ENCODE measurements at places on chromosomes 5 and 9.

GRCh38 chr9:108530141-108530540 lies 325.6 kb downstream of the ACTL7B start:
- DNase-seq, result no peak

- no peak for DNase-seq
Measured at GRCh38 chr5:121189342-121190305, 662.1 kb upstream of the FTMT start.

DNA sequence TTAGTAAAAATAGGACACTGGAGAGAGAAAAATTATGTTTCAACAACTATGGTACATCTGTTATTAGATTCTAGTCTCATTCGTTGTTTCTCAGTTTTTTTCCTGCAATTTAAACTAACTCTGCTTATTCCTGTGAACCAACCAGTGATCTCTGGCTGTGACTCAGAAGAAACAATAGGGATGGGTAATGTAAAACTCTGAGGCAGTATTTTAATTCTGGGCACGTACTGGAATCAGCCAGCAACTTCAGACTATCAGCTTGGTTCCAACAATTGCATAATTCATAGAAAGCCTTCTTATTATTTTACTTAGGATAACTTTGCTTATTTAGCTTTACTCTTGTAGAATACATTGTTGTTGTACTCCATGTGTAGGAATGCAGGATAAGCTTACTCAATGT lies 28.8 kb downstream of the MLLT3 start:
- DNase-seq, result no peak

- no peak for DNase-seq
Measured at GRCh38 chr5:16037121-16037845, 142.3 kb downstream of the MARCHF11 start.

DNA sequence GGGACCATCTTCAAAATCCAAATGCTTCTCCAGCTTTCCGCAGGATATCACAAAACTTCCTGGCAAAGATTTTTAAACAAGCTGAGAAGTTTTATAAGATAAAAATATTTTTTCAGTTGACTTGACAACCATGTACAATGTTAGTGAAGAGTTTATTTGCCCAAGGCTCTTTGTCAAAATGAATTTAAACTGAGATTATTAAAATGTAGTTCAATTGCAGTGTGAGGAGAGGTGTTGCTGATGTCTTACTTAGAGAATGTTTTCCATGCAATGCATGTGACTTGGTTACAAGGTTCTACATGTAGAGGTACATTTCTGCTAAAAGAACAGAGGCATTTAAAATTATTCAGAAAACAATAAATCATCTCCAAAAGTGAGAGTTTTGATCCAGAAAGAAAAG lies 131.4 kb upstream of the MINAR2 start:
- no peak for DNase-seq

DNA sequence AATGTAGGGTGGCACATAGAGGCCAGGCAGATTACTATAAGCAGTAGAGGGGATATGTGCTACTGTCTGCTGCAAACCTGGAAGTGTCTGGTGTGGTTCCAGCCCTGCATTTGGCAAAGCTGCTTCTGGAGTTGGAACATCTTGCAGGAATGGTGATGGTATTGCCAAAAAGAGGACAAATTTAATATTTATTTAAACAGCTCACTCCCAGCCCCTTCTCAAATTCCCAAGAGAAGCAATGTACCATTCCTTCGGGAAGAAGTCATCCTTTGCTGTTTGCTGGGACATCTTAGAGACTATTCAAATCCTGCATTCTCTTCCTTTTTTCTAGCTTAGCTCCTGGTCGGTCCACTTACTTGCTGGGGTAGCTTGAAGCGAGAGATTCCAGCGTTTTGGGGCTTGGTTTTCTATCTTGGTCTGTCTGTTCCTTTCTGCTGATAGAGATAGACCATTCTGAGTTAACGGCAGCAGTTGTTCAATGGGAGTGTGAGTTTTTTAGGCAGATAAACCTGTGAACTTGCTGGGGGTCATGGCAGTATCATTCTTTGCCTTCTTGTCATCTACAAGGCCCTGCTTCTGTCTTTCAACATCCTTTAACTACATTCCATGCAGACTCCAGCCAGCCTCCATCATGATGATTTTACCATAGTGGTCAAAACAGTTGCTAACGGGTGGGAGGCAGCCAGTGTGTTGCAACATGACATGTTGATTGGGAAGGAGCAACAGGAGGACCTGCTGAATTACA lies 69.9 kb downstream of the RCL1 start:
- DNase-seq, result no peak

DNA sequence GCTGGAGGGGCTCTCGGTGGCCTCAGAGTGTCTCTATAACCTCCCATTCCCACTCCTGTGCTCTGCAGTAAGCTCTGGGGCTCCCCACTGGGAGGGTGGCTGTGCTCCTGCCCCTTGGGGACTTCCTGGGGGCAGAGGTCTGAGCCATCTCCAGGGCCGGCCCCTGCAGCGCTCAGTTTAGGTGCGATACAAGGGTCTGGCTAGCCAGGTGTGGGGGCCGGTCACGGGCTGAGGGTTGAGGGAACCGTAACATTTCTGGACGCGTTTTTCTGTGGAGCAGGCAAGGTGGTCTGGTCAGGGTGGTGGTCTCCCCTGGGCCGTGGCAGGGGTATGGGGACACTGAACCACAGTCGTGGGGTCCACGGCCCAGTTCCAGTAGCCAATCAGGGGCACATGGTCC lies 38.0 kb upstream of the SLC6A19 start:
- no peak for DNase-seq

DNA sequence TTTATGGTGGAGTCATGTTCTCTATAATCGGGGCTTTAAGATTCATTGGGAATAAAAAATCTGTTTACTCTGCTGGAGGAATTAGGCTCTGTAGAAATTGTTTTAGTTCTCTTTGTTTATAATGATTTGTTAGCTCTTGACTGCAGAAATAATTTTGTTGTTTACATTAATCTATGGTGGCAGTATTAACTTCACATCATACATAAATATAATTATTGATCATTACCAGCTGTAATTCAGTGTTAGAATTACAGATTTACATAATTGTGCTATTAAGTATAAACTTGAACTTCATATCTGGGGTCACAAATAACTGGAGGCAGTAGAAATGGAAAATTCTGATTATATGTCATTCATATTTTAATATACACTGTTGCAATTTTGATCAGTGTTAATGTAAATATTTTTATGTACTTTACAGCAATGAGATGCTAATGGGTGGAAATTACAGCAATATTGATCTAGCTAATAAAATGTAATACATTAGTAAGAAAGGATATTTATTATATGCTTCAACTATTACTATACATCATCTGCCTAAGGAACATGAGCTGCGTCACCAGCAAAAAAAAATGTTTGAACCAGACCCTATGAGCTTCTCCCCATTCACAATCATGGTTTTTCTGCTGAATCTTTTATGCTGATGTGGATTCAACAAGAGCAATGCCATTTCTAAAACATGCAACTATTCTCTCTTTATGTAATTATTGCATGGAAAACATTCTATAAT lies 846.6 kb downstream of the NR2F1-AS1 start:
- DNase-seq, result no peak

GRCh38 chr9:137046088-137046787 lies at the start of gene NPDC1:
Gene NPDC1, minus strand, starts transcription at chr9:137046177. Its CDS starts 188 bp downstream, at chr9:137045989.
- peak; percentile 54 for DNase-seq

DNA sequence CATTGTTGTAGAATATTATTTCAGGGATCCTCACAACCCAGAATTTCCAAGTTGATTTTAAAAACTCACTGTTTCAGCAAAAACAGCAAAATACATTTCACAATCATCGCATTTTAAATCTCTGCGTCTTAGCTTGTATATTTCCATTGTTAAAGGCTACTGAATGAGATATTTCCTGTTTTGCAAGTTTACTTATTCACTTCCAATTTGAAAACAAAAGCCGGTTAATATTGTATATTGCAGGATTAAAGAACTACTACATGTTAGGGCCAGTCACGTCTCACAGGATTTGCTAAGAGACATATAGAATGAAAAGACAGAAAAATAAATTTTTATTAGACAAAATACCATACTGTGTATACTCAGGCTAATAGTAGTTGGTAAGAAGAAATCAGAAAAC lies 395.9 kb upstream of the CDH9 start:
- no peak for DNase-seq

DNA sequence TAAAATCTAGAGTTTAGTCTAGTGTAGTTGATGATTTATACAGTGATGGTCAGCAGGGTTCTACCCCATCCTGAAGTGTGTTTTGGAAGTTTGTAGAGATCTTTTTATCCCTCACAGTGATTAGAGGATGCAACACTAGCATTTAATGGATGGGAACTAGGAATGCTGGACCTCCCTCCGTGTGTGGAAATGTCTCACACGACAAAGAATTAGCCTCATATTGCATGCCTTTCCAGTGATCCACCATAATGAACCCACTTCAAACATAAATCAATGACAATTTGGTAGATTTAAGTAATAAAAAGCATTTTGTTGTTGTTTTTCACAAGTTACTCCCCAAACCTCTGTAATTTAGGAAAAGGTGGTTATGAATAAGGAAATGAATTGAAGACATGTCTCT lies 82.5 kb upstream of the LMNB1 start:
- no peak for DNase-seq

- DNase-seq, result no peak
Measured at GRCh38 chr9:89792189-89793123, 187.6 kb downstream of the GADD45G start.

GRCh38 chr9:75358846-75359245 lies 270.5 kb downstream of the OSTF1 start:
- DNase-seq, result no peak

DNA sequence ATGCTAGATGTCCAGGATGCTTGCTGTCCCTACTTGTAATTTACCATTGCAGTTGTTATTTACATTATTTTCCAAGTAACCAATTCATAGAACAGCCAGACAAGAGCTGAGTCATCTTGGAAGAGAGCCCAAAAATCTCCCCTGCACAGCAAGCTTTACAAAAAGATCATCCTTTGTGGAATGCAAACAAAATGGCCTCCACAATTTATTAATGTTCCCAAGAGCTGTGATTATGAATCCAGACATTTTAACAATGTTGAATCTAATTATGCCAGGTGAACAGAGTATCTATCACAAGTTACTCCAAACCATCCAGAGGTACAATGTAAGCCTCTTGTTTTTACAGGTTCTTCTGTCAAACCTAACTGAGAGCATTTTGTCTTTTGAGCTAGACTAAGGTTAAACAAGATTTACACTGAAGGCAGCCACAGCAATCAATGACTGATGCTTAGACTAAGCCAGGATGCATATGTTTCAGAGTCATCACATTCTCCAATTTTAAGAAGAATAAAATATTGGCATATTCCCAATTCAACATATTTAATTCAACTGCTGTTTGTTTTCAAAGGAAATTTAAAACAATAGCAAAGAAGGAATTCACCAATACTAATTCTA lies 95.3 kb upstream of the SLC12A2 start:
- DNase-seq, result no peak

DNA sequence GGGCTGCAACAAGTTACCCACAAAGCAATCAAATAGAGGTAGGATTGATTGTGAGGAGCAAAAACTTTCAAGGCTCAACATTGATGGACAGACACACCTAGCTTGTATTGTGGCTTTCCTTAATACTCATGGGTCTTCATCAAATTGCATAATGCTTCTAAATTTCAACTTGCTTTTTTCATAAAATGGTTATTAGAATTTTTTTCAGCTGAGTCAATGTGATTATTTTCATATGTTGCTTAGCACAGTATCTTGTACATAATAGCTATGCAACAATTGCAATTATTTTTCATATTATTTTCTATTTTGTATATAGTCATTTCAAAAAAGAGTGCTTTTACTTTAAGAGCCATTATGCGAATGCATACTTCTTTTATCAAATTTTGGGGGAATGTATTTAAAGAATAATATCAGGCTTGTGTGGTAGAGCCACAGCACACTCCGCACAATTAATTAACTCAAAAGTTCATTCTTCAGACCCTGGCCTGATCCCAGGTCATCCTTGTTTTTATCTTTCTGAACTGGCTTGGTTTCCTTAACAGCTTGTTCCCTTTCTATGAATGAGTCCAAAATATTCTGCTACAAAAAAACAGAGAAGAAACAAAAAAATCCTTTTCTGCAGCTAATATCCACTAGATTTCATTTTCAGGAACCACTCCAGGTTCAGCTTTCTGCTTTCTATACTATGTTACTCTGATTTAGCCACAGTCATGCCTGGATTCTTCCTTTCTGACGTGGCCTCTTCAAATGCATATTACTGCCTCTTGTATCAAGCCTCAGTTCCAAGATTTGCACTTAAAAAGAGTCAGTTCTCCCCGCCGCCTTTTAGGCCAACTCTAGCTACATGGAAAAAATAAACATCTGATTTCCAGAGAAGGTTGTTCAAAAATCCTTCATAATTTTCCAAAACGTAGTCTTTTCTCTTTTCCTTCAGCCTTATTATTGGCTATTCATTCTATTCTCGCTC lies 45.3 kb upstream of the CDH9 start:
- no peak for DNase-seq

GRCh38 chr5:76816110-76816831 lies 2.6 kb upstream of the F2RL1 start:
- DNase-seq, result no peak

- DNase-seq, result no peak
Measured at GRCh38 chr5:149765932-149766331, 35.8 kb downstream of the PPARGC1B start.

GRCh38 chr5:99995407-99995806 lies 539.8 kb upstream of the FAM174A start:
- no peak for DNase-seq

GRCh38 chr5:137016783-137017324 lies 482.3 kb downstream of the SPOCK1 start:
- no peak for DNase-seq

DNA sequence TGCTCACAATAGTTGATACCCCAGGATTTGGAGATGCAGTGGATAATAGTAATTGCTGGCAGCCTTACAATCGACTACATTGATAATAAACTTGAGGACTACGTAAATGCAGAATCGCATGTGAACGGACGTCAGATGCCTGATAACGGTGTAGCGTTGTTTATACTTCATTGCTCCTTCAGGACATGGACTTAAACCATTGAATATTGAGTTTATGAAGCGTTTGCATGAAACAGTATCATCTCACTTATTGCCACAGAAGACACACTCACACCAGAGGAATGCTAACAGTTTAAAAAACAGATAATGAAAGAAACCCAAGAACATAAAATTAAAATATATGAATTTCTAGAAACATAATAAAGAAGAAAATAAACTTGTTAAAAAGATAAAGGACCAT lies 101.6 kb downstream of the GABBR2 start:
- DNase-seq, result no peak

- peak; percentile 96 for DNase-seq
Measured at GRCh38 chr9:112379177-112380101, 469 bp upstream of the HSDL2 start.

- no peak for DNase-seq
Measured at GRCh38 chr5:172276214-172276613, 7.3 kb downstream of the UBTD2 start.

DNA sequence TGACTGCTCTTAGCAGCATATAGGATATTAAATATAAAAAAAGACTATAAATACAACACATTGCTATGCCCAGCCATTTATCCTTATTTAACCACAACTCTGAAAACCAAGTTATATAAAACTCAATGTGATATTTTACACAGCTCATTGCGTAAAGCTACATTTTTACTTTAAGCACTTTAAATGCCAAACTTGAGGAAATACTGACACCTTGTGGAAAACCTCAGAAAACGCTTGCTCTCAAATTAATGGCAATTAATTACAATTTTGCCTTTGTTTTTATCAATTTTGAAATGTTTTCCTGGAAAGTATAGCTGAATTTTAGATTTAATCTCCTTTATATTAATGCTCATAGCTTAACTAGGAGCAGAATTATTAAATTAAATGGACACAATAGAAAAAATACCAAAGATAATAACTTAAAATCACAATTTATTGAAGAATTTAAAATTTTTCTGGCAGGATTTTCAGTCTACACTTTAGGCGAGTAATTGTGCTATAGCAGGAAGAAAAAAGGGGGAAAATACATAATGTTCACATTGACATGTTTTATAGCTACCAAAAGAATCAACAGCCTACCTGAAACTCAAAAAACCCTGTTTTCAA lies 25.2 kb upstream of the PLAC8L1 start:
- DNase-seq, result no peak
